ENCODE measurements at places on chromosomes 2 and 18.

DNA sequence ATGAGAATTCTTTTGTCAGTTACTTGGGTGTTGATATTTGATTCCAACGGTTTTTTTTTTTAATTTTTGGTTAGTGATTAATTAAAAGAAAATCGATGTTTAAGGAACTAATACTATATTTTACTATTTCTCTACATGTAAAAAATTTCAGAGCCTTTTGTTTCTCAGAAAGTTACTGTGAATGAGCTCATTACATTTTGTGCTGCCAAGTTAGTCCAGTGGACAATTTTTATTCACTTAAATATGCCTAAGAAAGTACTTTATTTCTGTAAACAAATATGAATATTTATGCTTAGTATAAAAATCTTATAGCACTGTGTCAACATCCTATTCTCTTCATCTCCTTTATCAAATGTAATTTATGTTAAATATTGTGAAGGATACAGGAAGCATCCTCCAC lies 309.3 kb downstream of the CTNNA2 start:
- no peak for DNase-seq

DNA sequence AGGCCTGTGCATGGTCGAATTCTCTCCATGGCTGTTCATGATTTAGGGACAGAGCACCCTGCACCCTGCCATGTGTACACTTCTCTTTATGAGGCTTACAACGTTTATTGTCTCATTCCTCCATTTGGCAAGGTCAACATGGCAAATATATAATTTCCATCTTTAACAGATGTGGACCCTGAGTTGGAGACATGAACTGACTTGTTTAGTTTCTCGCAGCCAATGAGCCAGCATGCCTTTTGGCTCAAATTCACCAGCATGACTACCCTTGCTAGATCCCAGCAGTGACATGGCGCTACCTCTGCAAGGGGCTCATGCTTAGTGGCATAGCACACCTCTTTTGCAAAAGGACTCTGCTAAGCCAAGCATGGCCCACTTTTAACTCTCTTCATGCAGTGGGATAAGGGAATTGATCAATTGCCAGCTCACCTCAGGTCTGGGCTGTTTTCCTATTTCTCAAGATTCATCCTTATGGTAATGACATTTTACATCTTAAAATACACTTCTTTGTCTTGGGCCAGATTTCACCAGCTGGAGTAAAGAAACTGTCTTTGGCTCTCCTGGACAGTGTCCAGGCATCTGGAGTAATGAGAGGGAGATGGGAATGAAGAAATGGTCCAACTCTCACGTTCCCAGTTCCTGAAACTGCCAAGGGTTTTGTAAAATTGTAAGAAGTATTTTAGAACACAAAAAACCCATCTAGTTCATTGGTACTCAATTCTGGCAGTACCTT lies 159.5 kb downstream of the SETBP1 start:
- DNase-seq = no peak

DNA sequence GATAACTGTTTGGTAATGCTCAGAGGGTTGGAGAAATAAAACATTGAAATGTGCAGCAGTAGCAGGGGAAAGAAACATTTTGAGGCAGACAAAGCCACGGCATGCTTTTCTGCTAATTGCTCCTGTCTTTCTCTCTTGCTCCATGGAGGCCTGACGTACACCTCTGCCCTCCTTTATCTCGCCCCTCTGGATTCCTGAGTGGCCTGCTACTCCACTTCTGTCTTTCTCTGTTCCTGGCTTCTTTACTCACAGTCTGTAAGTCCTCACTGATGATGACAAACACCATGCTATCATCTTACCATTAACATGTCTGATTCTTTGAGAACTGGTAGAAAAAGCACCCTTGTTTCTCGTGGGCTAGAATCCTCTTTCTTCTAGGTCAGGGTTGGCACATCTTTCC lies 392.9 kb downstream of the MEIS1 start:
- DNase-seq = no peak

DNA sequence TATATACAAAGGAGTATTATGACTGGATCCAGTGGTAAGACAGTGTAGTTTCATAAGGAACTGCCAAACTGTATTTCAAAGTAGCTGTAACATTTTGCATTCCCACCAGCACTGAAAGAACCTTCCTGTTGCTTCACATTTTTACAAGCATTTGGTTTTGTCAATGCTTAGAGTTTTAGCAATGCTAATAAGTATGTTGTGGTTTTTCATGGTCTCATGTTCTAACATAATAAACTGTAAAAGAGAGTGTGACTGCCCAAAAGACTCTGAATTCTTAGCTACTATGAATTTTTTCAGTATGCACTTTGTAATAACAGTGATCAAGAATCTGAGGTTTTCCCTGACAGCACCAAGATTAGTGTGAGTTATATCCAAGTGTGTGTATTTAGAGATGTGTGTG lies 604.2 kb downstream of the XIRP2 start:
- no peak for DNase-seq

GRCh38 chr2:84851876-84852275 lies 29.0 kb downstream of the TRABD2A start:
- no peak for DNase-seq

- DNase-seq = no peak
These were observed 50.6 kb downstream of the SLC16A14 start for GRCh38 chr2:230018153-230018552.

DNA sequence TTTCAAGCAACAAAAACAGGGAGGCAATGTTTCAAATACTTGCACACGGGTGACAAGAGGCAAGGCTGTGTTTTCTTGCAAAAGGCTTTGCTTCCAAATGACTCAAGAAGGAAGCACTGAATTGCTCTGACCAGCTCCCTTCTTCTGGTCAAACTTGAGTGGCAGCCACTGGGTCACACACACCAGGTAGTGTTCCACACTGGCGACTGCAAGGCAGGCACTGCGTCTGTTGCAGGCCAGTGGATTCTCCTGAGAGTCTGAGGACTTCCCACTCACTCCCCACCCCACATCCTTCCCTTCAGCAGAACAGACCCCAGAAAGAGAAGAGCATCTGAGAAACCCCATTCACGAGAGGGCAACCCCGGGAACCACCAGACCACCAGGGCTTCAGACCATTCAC lies 19.8 kb downstream of the PARD6G start:
- DNase-seq = no peak

DNA sequence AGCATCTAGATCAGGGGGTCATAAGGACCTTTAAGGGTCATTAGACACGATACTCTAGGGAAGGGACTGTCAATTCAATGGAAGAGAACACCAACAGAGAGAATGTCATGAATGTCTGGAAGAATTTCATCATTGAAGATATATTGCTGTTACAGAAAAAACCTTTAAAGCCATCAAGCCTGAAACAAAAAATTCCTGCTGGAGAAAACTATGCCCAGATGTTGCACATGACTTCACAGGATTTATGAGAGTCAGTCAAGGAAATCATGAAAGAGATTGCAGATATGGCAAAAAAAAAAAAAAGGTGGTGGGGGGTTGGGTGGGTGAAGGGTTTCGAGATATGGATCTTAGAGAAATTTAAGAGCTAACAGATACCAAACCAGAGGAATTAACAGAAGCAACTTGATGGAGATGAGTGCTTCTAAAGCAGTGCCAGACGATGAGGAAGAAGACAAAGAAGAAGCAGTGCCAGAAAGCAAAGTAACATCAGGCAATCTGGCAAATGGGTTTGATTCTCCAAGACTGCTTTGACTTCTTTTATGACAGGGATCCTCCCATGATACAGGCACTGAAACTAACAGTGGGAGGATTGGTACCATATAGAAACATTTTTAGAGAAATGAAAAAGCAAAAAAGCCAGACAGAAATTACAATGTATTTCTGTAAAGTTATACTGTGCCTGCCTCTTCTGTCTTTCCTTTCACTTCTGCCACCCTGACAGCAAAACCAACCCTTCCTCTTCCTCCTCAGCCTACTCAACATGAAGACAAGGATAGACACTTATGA lies 28.5 kb downstream of the MAP4K3 start:
- no peak for DNase-seq

DNA sequence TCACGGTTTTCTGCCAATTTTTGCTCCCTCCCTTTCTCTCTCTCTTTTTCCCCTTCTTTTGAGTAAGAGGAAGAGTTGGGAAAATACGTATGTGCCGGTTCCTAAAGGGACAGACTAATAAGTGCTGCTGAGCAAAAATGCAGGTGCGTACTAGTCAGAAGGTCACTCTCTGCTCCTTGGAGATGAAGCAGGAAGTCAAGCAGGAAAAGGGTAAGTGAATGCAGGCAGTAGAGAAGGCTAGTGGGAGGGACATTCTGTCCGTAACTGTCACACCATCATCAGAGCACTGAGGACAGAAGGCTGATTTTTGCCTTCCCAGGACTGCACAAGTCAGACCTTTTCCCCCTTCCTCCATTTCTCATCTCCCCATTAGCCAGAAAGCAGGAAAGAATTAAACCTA lies 105.7 kb downstream of the CDH2 start:
- DNase-seq = no peak

- DNase-seq = no peak
These were observed 19.2 kb downstream of the NEURL3 start for GRCh38 chr2:96485751-96486651.

DNA sequence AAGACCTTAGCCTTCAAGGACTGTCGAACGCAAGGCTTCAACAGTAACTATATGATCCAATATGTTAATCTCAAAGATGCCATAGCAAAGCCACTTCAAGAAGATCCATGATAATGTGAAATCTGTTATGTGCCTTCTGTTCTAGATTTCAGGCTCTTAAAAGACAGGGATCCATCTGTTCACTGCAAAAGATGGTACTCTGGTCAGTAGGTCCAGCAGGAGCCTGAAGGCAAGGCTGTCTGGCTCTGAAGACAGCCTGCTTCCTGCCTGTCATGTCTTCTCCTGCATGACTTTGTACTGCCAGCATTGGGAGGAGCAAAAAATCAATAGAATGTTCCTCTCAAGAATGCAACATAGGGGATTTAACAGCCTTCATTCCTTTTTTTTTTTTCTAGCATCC lies 270.8 kb upstream of the PARD3B start:
- no peak for DNase-seq

- no peak for DNase-seq
These were observed 201.0 kb upstream of the SALL3 start for GRCh38 chr18:78778651-78779050.

DNA sequence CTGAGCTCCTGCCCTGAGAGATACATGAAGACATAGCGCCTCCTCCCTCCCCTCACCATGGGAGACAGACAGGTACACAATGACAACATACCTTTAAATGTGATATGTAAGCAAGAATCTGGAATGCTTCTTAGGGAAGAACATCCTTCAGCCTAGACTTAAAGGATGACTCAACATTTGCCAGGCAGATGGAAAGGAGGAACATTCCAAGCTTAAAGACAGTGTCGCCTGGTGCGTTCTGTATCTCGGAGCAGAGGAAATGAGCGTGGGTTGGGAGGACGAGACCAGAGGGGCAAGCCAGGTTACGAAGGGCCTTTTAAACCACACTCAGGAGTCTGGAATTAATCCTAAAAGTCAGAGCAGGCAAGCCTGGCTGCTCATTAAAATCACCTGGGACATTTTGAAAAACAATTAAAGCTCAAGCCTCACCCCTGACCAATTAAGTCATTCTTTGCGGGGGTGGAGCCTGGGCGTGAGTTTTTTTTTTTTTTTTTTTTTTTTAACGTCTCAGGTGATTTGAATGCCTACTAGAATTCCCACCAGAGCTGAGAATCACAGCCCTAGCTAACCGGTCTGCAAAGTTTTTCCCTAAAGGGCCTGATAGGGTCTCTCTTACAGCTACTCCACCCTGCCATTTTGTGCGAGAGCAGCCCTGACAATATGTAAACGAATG lies 131.2 kb upstream of the SEC11C start:
- DNase-seq = no peak

GRCh38 chr2:38750891-38751595 lies at the start of gene SRSF7:
Gene SRSF7, minus strand, starts transcription at chr2:38751361. Its CDS starts 105 bp downstream, at chr2:38751256.
- DNase-seq = peak; percentile 96

GRCh38 chr2:99735753-99736152 lies 245.9 kb upstream of the REV1 start:
- no peak for DNase-seq

GRCh38 chr2:203191961-203192360 lies 46.9 kb upstream of the CYP20A1 start:
- no peak for DNase-seq

DNA sequence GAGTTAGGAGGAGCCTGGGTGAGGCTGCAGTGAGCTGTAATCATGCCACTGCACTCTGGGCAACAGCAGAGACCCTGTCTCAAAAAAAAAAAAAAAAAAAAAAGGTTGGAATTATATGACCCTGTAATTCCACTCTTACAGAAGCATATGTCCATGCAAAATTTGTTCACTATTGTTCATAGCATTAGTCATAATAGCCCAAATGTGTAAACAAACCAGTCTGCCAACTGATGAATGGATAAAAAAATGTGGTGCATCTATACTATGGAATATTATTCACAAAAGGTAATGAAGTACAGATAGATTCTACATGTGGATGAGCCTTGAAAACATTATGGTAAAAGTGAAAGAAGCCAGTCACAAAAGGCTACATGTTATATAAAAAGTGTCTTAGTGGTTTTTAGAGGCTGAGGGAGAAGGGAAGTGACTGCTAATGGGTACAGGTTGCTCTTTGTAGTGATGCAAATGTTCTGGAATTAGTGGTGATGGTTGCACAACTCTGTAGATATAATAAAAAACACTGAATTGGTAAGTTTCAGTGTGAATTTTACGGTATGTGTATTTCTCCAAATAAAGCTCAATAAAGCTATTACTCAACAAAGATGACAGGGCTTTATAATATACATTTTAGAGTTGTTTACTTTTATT lies 9.4 kb downstream of the COA5 start:
- no peak for DNase-seq

DNA sequence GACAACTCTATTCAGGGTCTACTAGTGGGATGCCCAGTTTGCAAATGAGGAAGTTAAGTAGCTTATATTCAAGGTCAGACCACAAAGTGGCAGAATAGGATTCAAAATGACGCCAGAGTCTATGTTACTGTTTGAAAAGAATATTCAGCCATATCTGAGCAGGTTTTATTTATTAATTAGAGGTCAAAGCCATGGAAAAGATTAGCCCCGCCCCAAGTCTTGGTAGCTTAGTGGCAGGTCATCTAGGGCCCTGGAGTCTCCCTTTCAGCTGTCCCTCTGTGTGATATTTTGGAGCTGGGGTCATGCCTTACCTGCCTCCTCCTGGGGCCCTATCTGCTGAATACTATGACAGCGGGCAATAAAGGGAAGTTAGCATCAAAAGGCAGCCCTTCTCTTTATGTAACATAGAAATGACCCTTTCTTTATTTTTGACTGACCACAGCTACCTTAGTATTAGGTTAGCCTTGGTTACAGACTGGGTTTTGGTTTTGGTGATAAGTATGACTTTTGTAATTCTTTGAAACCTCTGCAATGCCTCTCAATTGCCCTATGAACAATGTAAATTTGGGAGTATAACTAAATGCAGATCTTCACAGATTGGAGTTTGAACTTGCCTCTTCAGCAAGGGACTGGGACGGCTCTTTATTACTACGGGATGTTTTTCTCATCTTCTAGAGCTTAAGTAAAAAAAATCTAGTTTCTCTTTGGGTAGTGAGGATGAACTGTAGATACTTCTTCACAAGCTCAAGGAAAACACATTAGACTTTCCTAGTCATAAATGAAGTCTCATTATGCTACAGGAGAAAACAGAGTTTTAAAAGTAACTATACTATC lies 153.0 kb upstream of the ITGA4 start:
- no peak for DNase-seq

- no peak for DNase-seq
These were observed 116.3 kb downstream of the ZNF532 start for GRCh38 chr18:58980991-58981390.

- DNase-seq = no peak
These were observed 221.9 kb upstream of the DLGAP1 start for GRCh38 chr18:4677006-4677405.

All from BE2C (cell line).